ENCODE measurements at places on chromosomes 7 and 10.
A peak's percentile ranks its signal among the peaks of the same experiment; 100 is the strongest.

DNA sequence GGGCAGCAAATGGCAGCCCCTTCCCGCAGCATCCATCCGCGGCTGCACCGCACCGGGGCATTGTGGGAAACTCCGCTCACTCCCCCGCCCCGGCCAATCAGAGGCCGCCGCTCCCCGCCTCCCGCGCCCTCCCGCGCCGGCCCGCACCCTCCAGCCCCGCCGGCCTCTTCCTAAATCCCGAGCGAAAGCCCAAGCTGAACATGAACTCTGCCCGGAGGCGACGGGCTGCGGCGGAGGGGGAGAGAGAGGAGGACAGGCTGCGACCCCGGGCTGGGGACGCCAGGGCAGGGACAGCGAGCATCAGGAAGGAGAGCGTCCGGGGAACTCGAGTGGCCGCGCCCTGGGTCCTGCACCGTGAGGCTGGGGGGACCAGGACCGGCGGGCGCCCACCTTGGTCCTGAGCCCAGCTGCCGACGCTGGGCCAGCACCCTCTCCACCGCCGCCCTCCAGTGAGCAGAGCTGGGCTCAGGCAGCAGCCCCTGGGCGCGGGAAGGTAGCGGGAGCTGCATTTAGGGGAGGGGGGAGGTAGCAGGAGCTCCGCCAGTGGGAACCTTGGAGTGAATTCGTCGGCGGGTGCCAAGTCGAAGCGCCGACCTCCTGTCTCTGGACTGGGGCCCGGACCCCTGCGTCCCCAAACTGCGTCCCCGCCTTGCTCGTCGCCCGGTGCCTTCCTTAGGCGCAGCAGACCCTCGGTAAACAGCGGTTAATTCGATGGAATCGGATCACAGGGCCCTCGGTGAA is at the start of gene DGKI:
Gene DGKI, minus strand, starts transcription at position 148 of the 741 bp plus-strand sequence.
- DNase-seq, result peak; percentile 11

- DNase-seq, result no peak
Observed at GRCh38 chr10:132156382-132156781, 30.4 kb upstream of the DPYSL4 start.

GRCh38 chr10:29386342-29386999 is 97.6 kb downstream of the LYZL1 start:
- DNase-seq, result peak; percentile 33

DNA sequence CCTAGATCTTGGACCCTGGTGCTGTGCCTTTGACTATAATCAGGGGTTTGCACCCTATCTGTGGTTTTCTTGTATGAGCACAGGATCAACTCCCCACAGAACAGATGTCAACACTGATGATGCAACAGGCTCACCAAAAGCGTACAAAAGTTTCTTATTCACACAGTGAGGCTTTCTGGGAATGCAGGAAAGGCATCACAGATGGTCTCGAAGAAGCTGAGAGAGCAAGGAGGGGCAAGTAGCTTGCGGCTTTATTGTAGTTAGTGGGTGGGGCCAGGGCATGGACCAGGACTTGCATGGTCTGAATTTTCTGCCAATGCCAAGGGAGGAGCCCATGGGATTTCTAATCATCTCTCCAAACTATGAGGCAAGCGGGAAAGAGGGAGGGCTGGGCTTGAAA is 46.2 kb downstream of the SEC61G start:
- DNase-seq, result no peak

DNA sequence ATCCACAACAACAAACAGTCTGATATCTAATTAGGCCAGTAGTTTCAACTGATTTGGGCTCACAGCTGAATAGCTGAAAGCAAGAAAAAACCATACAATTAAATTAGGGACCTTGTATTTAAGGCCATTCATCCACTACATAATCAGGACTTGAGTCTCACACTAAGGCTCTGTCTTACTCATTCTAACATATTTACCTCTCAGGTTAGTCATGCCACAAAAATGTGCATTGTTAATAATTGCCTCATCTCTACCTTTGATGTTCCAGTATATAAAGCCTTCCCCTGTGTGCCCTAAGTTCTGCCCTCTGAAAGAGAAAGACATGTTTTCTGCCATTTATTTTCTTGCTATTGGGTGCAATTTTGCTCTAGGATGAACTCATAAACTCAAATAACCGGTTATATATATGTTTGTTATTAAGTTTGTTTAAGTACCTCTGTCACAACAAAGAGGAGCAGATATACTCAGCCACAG is 5.3 kb upstream of the C1GALT1 start:
- DNase-seq, result no peak

DNA sequence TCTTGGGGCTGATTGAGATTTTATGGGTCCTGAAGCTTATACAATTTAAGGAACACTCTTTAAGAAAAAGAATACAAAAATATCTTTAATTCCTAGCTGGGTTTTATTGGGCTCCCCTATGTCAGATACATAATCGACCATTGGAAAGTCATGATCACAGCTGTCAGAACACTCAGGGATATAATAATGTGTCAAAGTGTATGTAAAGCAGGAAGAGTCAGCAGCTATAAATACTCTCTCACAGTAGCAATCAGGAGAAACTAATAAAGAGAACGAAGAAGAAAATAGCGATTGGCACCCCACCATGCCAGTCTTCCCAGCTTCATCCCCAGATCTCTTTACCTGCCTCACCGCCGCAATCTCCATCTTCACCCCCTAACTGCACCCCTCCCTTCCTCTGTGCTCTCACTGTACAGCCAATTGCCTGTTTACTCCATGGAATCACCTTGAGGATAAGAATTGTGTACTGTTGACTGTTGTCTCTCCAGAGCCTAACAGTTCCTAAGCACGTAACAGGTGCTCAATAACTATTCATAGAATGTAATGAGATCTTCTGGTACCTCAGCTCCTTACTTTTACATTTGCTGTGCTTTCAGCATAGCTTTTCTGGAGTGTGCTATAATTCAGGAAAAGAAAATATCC is 24.0 kb upstream of the WNT8B start:
- DNase-seq, result no peak

GRCh38 chr7:23685731-23686130 is 5.7 kb downstream of the FAM221A start:
- no peak for DNase-seq

DNA sequence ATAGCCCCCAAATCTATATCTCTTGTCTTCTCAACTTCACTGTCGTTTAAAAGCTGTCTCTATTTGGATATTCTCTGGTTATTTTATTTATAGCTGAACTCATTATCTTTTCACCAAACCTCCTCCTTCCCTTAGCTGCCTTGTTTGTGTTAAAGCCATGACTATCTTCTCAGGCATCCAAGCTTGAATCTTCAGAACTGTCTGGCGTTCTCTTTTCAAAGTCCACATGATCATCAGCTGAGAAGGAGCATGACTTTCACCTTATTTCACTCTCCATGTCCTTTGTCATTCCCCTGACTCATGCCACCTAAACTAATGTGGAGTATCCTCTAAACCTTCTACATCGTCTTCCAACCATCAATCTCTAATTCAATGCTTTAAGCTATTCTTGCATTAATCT is 5.7 kb upstream of the GLCCI1 start:
- no peak for DNase-seq

DNA sequence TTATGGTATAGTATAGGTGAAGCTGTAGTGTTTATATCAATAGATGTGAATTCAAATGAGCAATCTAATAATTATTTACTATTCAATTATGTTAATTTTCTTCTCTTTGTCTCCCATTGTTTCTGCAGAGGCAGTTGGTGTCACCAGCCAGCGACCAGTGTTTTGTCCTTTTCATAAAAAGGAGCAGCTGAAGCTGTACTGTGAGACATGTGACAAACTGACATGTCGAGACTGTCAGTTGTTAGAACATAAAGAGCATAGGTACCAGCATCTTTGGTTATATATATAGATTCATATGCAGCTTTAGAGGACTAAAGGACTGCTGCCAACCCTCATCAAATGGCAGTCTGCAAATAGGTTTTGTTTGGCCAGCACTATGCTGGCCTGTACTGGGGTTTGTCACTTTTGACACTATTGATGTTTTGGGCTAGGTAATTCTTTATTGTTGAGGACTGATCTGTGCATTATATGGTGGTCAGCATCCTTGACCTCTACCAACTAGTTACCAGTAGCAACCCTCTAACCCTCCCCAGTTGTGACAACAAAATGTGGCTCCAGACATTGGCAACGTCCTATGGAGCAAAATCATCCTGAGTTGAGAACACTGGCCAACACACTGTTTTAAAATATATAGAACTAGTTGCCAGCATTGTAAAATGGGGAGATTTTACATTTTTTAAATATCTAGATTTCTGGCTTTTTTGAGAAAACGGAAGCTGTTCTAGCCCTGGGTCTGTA is 59.2 kb downstream of the TRIM24 start:
- no peak for DNase-seq

DNA sequence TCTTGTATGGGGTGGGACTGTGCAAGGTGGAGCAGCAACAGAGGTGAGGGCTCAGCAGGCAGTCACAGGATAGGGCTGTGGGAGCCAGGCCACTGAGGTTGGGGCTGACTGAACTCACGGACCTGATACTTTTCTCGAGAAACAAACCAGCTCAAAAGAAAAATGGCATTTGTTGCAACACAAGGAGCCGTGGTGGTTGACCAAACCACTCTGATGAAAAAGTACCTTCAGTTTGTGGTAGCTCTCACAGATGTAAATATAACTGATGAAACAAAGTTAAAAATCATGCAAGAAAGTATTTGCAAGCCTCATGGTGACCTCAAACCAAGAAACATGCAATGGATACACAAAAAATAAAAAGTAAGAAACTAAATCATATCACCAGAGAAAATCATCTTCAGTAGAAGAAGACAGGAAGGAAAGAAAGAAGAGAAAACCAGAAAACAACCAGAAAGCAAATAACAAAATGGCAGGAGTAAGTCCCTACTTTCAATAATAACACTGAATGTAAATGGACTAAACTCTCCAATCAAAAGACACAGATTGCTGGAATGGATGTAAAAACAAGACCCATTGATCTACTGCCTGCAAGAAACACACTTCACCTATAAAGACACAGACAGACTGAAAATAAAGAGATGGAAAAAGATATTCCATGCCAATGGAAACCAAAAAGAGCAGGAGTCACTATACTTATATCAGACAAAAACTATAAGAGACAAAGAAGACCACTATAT is 48.9 kb upstream of the DUSP5 start:
- no peak for DNase-seq

All from activated CD4-positive, alpha-beta T cell treated with anti-CD3 and anti-CD28 coated beads for 36 hours (primary cell).